ENCODE measurements at places on chromosomes 6 and 20. TPM values are rescaled to one million over a fixed set of nuclear protein-coding genes. Genes with fewer than 3 reads are reported as not detected.

Gene TAGAP
- total RNA-seq = not detected

Gene WFDC9
- total RNA-seq = not detected

Gene NOP56
- total RNA-seq = 243 TPM

Gene PRDM13
- not detected for total RNA-seq

Gene APOM
- 0.19 TPM for total RNA-seq

Gene B4GALT5
- 54.8 TPM for total RNA-seq

Gene BPIFA3
- total RNA-seq = not detected

Gene SOX18
- total RNA-seq = 16.0 TPM

Gene TREML2
- not detected for total RNA-seq

Gene EDEM2
- 61.8 TPM for total RNA-seq

Gene ARMH2
- total RNA-seq = not detected

Gene POU3F2
- not detected for total RNA-seq

Gene CDH4
- total RNA-seq = 3.4 TPM
